ENCODE measurements at places on chromosomes 6 and 20.

GRCh38 chr20:48880981-48881657, 40.4 kb upstream of the ARFGEF2 start:
- DNase-seq: no peak

DNA sequence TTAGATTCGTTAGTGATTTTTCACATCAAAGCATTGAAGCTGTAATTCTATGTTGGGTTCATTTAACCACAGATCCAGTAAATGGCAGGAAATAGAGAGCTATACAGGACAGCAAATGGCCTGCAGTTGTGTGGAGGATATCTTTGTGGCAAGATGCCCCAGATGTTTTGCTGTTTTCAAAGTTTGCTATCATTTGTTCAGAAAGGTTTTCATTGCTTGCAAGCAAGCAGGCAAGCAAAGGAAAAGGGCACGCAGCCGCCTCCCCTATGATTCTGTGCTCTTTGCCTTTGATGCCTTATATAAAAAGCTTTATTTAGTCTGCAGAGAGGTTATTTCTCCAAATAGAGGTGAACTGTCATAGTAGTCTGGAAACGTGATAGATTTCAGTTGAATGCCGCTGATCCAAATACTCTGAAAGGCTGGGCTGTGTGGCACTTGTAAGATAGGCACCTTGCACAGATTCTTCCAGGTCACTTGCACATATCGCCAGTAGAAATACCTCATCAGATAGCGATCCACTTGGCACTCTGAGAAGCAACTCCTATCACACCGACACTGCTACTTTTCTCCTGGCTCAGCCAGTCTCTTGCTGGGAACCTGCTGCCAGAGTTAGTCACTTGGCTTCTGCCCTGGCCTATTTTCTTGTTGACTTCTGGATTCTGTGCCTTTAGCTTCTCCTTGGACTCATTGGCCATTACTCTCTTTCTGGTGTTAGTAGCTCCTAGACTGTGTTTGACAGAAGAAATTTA, 66.4 kb downstream of the UTRN start:
- DNase-seq: no peak

DNA sequence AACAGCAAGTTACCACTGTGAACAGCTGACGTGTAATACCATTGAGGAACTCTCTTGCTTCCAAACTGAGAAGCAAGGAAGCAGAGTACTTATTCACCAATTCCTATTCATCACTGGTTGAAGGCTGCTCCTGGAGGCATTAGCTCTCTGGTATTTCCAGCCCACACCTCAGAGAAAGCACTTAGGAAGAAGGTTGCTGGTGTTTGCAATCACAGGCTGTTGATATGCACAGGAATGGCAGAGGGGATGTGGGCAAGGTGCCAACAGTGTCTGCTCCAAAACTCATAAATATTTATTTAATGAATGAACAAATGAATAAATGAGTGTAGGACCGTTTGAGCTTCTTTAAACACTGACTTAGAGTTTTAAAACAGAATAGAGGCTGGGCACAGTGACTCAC, 6.9 kb upstream of the RRBP1 start:
- DNase-seq: no peak

DNA sequence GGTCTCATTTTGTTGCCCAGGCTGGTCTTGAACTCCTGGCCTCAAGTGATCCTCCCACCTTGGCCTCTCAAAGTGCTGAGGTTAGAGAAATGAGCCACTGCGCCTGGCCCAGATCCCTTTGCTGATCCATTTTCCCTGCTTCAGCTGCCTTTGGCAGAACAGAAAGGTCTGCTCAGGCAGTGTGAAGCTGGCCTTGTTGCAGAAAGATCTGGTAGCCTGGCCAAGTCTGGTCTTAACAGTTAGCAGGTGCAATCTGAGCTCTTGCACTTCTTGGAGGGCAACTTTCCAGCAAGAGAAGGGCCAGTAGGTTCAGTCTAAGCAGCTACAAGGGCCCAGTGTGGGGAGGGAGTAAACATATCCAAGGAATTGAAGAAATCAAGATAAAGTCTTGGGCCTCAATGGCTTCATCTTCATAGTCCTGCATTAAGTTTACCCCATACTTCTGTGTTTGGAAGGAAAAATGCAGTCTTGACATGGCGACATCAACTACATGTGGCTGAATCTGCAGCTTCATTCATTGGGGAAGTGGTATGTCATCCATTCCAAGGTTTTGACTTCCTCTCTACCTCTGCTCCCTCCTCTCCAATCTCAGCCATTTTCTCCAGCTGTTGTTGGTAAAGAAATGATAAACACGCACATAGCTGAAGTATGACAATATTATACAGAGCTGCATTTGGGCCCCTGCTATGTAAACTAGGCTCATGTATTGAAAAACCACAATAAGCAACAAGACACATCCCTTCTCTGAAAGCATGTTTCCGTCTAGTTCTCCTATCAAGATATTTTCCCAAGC, 39.0 kb upstream of the NEDD9 start:
- DNase-seq: no peak

- DNase-seq: no peak
Measured at GRCh38 chr6:41658636-41659035, 20.4 kb downstream of the MDFI start.

DNA sequence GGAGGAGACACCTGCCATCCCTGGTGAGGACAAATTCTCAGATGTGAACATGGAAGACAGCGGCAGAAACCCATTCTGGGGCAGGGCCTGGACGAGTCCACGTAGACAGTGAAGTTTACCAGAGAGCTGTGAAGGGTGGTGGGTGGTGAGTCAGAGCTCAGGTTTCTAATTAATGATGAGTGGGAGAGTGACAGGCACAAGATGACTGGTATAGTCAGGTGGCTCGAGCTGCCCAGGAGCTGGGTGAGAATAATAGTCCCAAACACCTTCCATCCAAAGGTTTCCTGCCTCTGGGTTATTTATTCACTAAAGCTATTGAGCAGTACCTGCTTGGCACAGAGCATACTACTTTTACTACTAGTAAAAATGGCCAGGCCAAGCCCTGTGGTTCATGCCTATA, 6.0 kb downstream of the TLDC2 start:
- no peak for DNase-seq

GRCh38 chr20:19750907-19751636, 7.0 kb upstream of the RIN2 start:
- DNase-seq: no peak

- DNase-seq: no peak
Measured at GRCh38 chr20:44083220-44083933, 103.6 kb downstream of the JPH2 start.
